NCI-H2107 (cell line): ENCODE measurements at places on chromosomes 6 and 20.

GRCh38 chr6:141488488-141488887 is 644.2 kb upstream of the GJE1 start:
- no peak for DNase-seq

- no peak for DNase-seq
These were observed 85.0 kb upstream of the CCDC28A start for GRCh38 chr6:138688580-138688979.

DNA sequence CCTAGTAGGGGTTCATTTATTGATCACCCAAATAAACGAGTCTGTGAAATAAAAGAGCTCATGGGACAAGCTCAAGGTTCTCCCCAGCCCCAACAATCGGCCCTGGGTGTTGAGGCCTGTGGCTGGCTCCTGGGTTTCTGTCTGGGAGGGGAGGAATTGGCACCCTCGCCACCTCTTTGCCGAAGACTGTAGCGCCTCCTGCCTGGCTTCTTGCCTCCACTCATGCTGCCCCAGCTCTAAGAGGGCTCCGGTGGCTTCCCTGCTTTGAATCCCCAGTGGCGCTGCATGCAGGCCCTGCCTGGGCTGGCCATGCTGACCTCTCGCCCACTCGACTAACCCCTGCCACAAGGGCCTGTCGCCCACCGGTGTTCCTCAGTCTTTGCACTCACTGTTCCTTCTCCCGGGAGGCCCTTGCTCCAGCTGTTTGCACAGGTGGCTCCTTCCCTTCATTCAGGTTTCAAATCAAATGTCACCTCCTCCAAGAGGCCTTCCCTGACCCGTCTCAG is 5.4 kb downstream of the MLN start:
- DNase-seq: no peak

GRCh38 chr6:119333707-119334295 is 15.8 kb downstream of the MAN1A1 start:
- no peak for DNase-seq

DNA sequence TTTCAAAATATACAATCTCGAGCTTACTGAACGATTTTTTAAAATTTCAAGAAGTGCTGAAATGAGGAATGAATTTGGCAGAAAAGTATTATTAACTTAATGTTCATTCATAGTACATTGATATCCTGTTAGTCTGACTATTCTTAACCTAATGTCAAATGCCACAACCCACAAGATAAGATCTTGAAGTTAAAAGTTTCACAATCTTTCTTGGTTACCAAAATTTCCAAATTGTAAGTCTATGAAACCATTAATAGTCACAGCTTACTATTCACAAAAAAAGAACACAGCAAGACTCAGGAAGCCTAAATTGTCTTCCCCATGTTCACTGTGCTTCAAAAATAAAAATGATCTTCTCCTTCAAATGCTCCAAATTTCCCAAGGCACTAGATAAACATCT is 71.3 kb downstream of the HACE1 start:
- no peak for DNase-seq
